ENCODE measurements at places on chromosomes 6 and 20.

DNA sequence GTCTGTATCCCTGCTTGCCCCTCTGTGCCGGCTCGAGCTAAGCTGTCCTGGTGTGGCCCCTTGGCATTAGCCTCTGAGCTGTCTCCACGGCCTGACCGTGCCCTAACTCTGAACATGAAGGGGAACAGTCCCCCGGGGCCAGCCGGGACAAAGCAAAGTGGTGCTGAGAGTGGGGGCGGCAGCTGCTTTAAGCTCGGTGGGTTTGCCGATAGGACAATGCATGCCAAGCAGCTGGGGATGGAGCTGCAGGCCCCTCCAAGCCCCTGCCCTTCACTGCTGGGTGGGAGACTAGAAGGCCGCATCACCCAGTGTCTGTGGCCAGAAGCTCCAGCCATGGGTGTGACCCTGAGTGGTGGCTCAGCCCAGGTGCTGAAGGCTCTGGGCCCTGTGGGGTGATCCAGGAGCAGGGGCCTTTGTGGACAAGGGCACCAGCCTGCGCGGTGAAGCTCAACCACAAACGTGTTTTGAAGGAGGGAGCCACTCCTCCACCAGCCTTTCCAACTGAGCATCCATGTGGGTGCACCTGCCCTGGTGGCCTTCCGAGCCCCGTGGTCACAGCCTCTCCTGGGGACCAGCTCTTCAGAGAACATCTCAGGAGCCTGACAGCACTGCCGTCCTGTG is 242.5 kb downstream of the ERMARD start:
- DNase-seq: no peak

DNA sequence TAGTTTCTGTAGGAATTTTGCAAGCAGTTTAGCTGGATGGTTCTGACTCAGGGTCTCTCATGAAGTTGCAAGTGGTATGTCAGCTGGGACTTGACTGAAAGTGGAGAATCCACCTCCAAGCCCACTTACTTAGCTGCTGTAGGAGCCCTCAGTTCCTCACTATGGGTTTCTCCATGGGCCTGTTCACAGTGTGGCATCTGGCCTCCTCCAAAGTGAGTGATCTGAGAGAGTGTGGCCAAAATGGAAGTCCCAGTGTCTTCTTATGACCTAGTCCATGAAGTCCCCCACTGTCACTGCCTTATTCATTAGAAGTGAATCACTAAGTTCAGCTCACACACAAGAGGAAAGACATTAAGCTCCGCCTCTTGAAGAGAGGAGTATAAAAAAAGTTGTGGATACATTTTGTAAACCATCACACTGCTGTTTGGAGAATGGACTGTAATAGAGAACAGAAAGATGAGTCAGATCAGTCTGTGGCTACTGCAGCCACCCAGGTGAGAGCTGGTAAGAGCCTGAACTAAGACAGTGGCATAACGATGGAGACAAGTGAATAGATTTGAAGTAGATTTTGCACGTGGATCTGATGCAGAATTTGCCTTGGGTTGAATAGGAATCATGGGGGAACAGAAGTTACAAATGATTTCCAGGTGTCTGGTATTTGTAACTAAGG is 4.9 kb upstream of the NELFCD start:
- no peak for DNase-seq

- DNase-seq: no peak
These were observed 2.8 kb upstream of the CDSN start for GRCh38 chr6:31122791-31123706.

GRCh38 chr6:115885636-115886366 is 174.9 kb downstream of the FRK start:
- DNase-seq: no peak

- no peak for DNase-seq
These were observed 56.1 kb downstream of the MEP1A start for GRCh38 chr6:46849361-46849690.

GRCh38 chr6:45420909-45421708 is 43.4 kb upstream of the SUPT3H start:
- DNase-seq: no peak
